Mammary epithelial cell (primary cell): ENCODE measurements at places on chromosomes 12 and 14. TPM values are rescaled to one million over a fixed set of nuclear protein-coding genes. Genes with fewer than 3 reads are reported as not detected.

VPS33A gene
- total RNA-seq = 14.8 and 16.4 TPM in 2 replicates

GRCh38 chr12:92568691-92569090 lies 134.1 kb upstream of the PLEKHG7 start:
- DNase-seq = peak; percentile 49

VRTN gene
- not detected in 2 replicates for total RNA-seq

KCNH5 gene
- not detected for total RNA-seq

- no peak for DNase-seq
These were observed 98.6 kb upstream of the FKBP4 start for GRCh38 chr12:2696136-2696535.
